NCI-H524 (cell line): ENCODE measurements at places on chromosomes 16 and 17.

DNA sequence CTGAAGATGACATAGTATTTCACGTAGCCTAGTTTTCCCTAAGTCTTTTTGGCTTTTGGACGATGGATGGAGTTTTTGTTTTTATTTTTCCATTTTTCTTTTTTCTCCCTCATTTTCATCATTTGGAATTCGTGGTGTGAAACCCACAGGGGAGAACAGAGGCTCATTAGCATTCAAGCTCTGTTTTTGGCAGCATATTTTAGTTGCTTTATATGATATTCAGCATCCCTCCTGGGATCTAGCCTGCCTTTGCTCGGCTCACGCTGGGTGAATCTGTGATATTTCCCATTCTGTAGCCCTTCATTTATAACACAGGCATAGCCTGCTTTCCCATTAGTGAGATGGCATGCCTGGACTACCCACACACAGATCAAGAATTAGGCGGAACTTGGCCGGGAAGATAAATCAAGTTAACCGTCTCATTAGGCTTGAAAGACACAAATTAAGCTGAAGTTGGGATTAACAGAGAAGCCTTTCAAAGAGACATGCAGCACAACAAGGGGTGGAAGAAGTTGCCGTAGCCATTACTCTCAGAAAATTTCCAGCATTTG lies 20.1 kb upstream of the CLEC19A start:
- no peak for DNase-seq

GRCh38 chr17:3893003-3893719 lies at the start of gene CAMKK1:
TSS of gene CAMKK1 (minus strand) at chr17:3893053. CDS start at chr17:3885687, 7,366 bp downstream.
- DNase-seq = peak; percentile 94

DNA sequence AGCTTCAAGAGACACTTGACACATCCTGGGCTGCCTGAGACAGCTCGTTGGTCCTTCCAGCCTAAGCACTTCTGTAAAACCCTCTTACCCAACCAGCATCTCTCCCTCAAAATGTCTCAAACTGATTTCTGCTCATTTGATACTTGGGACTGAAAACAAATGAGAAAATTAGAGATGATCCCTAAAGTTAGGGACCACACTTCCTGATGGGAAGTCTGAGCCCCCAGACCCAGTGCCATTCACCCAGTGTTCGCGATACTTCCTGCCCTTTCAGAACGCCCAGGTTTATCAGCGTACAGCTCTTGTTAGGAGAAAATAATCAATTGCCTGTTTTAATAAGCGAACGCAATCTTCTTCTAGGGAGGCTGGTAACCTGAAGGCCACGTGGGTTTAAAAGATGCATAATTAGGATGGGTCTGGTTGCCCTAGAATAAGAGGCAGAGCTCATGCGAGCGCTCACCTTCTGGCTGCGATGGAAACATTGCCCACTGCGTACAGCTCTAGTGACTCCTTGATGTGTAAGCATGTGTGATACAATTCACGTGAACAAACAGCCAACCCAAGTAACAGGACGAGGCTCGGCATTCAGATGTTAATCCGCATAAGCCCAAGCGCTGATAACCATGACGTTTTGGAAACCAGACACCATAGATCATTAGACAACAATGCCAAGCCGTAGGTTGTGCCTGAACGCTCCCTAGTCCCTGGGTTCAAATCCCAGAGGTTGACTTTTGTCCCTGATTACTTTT lies 213.1 kb downstream of the FOXL1 start:
- DNase-seq = no peak

GRCh38 chr16:71410146-71410545 lies 31.7 kb downstream of the TLE7 start:
- no peak for DNase-seq

- DNase-seq = peak; percentile 40
Observed at GRCh38 chr16:30934827-30935557, 11.6 kb downstream of the FBXL19 start.

- DNase-seq = no peak
Observed at GRCh38 chr17:59331929-59332748, 684 bp downstream of the YPEL2 start.

GRCh38 chr16:11135464-11135973 lies 120.5 kb downstream of the SOCS1 start:
- DNase-seq = peak; percentile 76

- DNase-seq = no peak
Observed at GRCh38 chr16:89422527-89422904, 67.8 kb downstream of the ANKRD11 start.

DNA sequence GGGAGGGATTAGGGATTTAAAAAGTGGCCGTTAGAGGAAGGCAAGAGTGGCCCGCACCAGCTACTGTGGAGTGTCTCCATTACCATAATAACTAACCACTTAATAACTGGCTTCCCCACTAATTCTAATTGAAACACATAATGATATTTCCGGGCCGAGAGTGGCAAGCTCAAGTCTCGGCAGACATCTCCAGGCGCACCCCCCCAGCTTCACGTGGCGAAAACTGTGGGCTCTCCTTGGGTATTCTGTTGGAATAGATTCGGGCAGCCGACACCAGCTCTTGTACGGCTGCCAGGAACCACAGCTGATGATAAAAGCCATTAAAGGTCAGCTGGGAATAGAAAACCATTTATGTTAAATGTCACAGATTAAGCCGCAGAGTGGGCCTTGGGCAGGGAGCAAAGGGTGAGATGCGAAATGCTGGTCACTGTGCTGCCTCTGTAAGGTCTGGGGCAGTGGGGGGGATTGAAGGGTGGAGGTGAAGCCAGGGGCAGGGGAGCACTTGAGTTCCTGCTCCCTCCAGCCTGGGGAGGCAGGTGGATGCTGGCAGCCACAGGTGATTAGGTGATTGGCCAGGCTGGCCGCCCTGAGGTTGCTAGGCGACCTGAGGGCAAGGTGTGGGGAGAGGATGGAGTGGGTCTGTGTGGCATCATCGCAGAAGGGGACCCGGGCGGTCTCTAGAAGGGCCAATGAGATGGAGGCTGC lies 115.6 kb upstream of the SDK2 start:
- peak; percentile 87 for DNase-seq

DNA sequence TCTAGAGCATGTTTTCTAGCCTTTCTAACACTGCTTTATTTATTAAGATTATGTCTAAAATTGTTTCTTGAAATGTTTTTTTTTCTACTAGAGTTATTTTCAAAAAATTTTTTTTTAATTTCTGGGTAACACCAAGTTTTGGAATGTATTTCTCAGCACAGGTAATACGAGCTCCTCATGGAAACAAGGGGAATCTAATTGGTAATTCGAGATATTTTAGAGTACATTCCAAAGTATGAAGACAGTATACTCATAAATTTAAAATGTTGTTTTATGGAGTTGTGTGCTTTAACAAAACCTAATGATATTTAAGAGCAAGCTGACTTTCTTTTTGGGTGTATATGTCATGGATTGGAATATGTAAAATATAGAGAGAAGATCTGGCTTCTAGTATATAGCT lies 42.4 kb downstream of the OMG start:
- DNase-seq = no peak

GRCh38 chr17:50076221-50076590 lies 18.9 kb upstream of the PDK2 start:
- no peak for DNase-seq

GRCh38 chr17:27200476-27200875 lies 93.4 kb upstream of the WSB1 start:
- DNase-seq = no peak

DNA sequence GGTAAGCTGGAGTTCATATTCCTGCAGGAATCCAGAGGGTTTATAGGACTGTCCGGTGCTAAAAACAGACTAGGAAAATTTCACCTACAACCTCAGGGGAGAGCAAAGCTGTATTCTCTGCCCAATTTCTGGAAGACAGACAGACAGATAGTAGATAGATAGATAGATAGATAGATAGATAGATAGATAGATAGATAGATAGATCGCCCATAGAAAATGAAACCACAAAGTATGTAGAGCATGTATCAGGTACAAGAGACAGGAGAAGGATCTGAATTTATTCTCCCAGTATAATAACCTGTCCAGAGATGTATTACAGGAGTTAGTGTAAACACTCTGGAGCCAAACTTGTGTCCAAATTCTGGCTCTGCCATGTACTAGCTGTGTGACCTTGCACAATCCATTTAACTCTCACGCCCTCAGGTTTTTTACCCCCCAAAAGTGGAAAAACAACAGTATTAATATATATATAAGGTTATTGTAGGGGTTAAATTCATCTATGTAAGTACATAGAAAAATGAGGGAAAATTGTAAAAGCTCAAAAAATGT lies 2.1 kb upstream of the ABCA6 start:
- DNase-seq = no peak

- no peak for DNase-seq
Observed at GRCh38 chr17:82332669-82333278, 792 bp downstream of the SECTM1 start.

DNA sequence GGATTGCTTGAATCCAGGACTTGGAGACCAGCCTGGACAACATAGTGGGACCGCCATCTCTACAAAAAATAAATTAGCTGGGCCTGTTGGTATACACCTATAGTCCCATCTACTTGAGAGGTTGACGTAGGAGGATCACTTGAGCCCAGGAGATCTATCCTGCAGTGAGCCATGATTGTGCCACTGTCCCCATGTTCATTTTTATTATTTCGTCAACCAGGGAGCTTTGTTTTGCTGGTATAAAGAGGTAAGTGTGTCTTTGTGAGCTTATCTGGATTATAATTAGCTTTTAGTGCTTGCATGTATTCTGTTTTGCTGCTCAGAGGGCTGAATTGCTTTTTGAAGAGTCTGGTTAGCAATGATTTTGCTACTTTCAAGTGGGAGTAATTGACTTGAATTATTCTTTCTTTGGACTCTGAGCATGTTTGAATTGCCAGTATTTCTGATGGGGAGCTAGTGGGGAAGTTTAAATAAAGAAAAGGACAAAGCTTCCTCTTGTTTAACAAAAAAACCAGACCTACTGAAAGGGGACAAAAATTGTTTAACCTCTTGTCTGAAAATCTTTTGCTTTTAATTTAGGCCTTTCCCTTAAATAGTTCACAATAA lies 31.6 kb upstream of the BCAS3 start:
- DNase-seq = no peak

- DNase-seq = no peak
Observed at GRCh38 chr17:50785946-50786570, 18.7 kb upstream of the ANKRD40CL start.

- peak; percentile 60 for DNase-seq
Observed at GRCh38 chr17:28570716-28571360, 486 bp downstream of the PIGS start.

DNA sequence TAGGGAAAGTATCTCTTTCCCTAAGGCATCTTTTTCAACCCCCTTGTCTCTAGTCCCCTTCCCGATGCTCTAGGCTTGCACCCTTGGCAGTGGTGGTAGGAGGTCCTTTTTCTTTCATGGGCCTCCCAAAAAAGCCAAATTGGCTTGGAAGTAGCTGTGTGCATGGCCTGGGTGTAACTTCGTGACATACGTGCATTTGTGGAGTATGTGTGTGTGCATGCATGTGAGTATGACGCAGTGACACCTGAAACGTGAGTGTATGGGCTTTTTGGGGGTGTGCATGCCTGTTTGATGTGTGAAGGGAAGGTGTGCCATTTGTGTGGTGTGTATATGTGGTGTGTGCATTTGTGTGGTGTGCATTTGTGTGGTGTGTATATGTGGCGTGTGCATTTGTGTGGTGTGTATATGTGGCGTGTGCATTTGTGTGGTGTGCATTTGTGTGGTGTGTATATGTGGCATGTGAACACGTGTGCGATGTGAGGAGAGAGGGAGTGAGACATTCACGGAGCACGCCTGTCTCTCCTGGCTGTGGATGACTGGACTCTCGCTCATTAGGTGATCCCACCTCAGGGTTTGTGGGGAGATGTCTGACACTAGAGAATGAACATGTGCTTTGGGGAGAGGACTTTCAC lies 15.7 kb downstream of the IGFBP4 start:
- no peak for DNase-seq

DNA sequence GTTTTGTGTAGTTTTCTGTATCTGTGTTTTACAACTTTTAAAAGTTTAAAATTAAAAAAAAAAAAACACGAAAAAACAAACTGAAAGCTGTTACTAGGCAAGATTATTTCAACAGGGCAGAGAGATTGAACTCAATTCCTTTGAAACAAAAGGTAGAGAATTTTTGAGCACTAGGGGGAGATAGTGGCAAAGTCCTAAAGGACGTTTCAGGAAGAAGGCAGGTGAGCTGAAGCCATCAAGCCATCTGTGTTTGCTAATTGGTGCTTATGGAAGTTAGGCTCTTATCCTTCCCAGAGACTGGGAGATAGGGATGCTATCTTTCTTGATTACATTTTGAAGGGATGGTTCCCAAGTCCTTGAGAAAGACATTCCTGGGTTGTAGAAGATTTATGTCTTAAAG lies 70.6 kb upstream of the CLEC3A start:
- DNase-seq = peak; percentile 91

- DNase-seq = peak; percentile 54
Observed at GRCh38 chr16:73053364-73054124, 5.6 kb upstream of the ZFHX3 start.

GRCh38 chr16:75762746-75763145 lies 36.5 kb upstream of the CPHXL start:
- no peak for DNase-seq

DNA sequence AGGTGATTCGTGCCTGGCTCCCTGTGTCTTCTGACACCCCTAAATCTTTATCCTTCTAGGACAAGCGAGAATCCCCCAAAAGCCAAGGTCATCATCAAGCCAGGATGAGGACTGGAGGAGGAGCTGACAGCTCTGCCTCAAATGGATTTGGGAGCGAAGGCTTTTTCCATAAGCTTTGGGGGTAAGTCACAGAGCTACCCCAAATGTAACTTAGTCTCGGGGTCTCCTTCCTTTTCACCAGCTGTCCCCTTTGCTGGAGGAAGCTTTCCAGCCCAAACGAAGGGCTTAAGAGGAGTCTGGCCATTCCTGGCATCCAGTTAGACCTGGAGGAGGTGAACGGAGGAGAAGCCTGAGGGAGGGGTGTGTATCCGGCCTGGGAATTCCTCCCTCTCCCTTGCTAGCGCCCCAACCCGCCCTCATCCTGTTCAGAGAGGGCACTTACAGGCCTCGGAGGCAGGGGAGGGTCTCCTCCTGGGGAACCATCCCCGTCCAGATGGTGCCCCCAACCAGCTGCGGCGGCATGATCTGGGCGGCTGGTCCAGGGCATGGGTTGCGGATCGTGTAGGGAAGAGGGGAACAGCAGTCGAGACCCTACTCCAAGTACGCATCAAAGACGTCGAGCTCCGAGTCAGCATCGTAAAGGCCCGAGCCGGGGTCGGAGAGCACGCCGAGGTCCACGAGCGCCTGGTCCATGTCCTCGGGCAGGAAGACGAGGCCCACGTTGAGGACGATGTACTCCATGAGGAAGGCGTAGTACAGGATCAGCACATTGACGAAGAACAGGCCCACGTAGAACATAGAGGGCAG lies 938 bp downstream of the DEXI start:
- DNase-seq = no peak

DNA sequence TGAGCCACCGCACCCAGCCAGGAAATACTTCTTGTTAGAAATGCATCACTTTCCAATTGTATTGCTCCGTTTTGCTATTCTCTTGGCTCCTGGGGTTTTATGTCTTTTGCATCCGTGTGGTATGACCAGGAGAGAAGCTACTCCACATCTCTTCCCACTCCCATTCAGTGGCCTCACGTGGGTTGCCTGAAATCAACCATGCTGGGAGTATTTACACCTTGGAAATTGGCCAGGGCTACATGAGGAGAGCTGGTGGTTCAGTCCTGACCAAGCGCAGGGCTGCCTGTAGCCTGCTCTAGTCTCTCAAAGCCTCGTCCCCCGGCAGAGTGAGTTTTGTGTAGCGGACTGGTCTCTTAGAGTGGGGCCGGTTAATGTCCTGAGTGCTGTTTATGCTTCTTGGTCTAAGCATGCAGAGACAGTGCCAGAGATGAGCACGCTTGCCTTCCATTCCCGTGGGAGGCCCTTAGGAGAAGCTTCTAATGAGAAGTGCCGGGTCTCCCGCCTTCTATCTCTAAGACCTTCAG lies 3.8 kb downstream of the WFDC1 start:
- no peak for DNase-seq
